Bronchial epithelial cell (primary cell): ENCODE measurements at places on chromosomes 16 and 17. TPM values are rescaled to one million over a fixed set of nuclear protein-coding genes. Genes with fewer than 3 reads are reported as not detected.

ZACN gene
- not detected in 2 replicates for total RNA-seq

IGSF6 gene
- total RNA-seq: 0.26 and 0.38 TPM in 2 replicates

SULT1A4 gene
- total RNA-seq: 0.38 and 2.1 TPM in 2 replicates

DLX3 gene
- 0.13 TPM in 1 of 2 replicates, not detected in the other for total RNA-seq

KRTAP16-1 gene
- not detected in 2 replicates for total RNA-seq

NOTUM gene
- 0.13 TPM in 1 of 2 replicates, not detected in the other for total RNA-seq

CALCOCO2 gene
- total RNA-seq: 30.3 and 60.3 TPM in 2 replicates

TPSD1 gene
- not detected in 2 replicates for total RNA-seq

SDR42E1 gene
- 23.2 and 29.1 TPM in 2 replicates for total RNA-seq

CUEDC1 gene
- 3.4 and 6.9 TPM in 2 replicates for total RNA-seq

TVP23A gene
- not detected in 2 replicates for total RNA-seq

NBR1 gene
- 51.9 and 74.5 TPM in 2 replicates for total RNA-seq

OTOP2 gene
- under 0.01 TPM in 1 of 2 replicates, not detected in the other for total RNA-seq

ALOXE3 gene
- 1.3 and 2.0 TPM in 2 replicates for total RNA-seq

WFDC1 gene
- not detected in 2 replicates for total RNA-seq

MYO19 gene
- total RNA-seq: 73.5 TPM in 2 replicates

HAGHL gene
- 25.2 and 33.2 TPM in 2 replicates for total RNA-seq

KRTAP9-2 gene
- total RNA-seq: not detected in 2 replicates

SLC38A8 gene
- total RNA-seq: not detected in 2 replicates

DPEP2 gene
- not detected in 2 replicates for total RNA-seq

KRTAP4-9 gene
- total RNA-seq: not detected in 2 replicates

EARS2 gene
- 20.1 and 27.9 TPM in 2 replicates for total RNA-seq

SPN gene
- not detected in 2 replicates for total RNA-seq

KRTAP9-8 gene
- total RNA-seq: not detected in 2 replicates

ENPP7 gene
- not detected in 2 replicates for total RNA-seq

CD300A gene
- total RNA-seq: not detected in 2 replicates

NETO2 gene
- 20.7 and 41.6 TPM in 2 replicates for total RNA-seq

MYO18A gene
- 23.4 and 57.6 TPM in 2 replicates for total RNA-seq

TSPAN10 gene
- total RNA-seq: 0.53 and 0.64 TPM in 2 replicates

MRTFB gene
- total RNA-seq: 6.8 and 11.3 TPM in 2 replicates

PARD6A gene
- 2.6 and 4.4 TPM in 2 replicates for total RNA-seq

DYNLRB2 gene
- not detected in 2 replicates for total RNA-seq

RAB11FIP4 gene
- total RNA-seq: 16.4 and 17.6 TPM in 2 replicates

RPL27 gene
- total RNA-seq: 1,341 and 1,431 TPM in 2 replicates

KRT9 gene
- total RNA-seq: 0.26 and 0.51 TPM in 2 replicates

GDE1 gene
- 111 and 124 TPM in 2 replicates for total RNA-seq

FOXL1 gene
- 1.1 and 1.5 TPM in 2 replicates for total RNA-seq

CACNA1H gene
- not detected in 2 replicates for total RNA-seq

KRTAP4-1 gene
- not detected in 2 replicates for total RNA-seq

CCL4L2 gene
- total RNA-seq: not detected in 2 replicates

TERB1 gene
- 0.26 TPM in 2 replicates for total RNA-seq

NSF gene
- 21.9 and 32.0 TPM in 2 replicates for total RNA-seq

RAI1 gene
- 7.4 and 8.8 TPM in 2 replicates for total RNA-seq

KIF1C gene
- total RNA-seq: 89.0 and 232 TPM in 2 replicates

TMC8 gene
- total RNA-seq: under 0.01 TPM in 1 of 2 replicates, not detected in the other

LRRC46 gene
- not detected in 2 replicates for total RNA-seq

METTL2A gene
- 21.3 and 30.0 TPM in 2 replicates for total RNA-seq

NPIPB9 gene
- 0.77 and 1.6 TPM in 2 replicates for total RNA-seq

CACNG1 gene
- not detected in 2 replicates for total RNA-seq

CCL22 gene
- total RNA-seq: under 0.01 TPM in 1 of 2 replicates, not detected in the other

PNMT gene
- total RNA-seq: not detected in 2 replicates

DNAH9 gene
- total RNA-seq: under 0.01 and 0.26 TPM in 2 replicates

CDH13 gene
- 23.3 and 31.3 TPM in 2 replicates for total RNA-seq

KRT20 gene
- not detected in 2 replicates for total RNA-seq

BAIAP3 gene
- 0.26 and 0.51 TPM in 2 replicates for total RNA-seq

ABI3 gene
- not detected in 2 replicates for total RNA-seq

TRPV3 gene
- 0.79 and 1.2 TPM in 2 replicates for total RNA-seq
